ENCODE measurements at places on chromosomes 3 and 15.

DNA sequence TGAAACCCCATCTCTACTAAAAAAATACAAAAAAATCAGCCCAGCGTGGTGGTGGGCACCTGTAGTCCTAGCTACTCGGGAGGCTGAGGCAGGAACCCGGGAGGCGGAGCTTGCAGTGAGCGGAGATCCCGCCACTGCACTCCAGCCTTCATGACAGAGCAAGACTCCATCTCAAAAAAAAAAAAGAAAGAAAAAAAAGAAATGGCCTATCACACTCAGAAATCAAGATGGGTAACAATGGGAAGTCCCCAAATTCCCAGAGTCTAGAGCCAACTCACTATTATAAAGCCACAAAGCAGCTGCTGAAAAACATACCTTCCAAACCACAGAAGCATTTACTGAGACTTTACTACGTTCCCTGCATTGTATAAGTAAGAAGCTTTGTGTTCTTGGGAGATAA is 7.5 kb downstream of the HDGFL3 start:
- DNase-seq = no peak

DNA sequence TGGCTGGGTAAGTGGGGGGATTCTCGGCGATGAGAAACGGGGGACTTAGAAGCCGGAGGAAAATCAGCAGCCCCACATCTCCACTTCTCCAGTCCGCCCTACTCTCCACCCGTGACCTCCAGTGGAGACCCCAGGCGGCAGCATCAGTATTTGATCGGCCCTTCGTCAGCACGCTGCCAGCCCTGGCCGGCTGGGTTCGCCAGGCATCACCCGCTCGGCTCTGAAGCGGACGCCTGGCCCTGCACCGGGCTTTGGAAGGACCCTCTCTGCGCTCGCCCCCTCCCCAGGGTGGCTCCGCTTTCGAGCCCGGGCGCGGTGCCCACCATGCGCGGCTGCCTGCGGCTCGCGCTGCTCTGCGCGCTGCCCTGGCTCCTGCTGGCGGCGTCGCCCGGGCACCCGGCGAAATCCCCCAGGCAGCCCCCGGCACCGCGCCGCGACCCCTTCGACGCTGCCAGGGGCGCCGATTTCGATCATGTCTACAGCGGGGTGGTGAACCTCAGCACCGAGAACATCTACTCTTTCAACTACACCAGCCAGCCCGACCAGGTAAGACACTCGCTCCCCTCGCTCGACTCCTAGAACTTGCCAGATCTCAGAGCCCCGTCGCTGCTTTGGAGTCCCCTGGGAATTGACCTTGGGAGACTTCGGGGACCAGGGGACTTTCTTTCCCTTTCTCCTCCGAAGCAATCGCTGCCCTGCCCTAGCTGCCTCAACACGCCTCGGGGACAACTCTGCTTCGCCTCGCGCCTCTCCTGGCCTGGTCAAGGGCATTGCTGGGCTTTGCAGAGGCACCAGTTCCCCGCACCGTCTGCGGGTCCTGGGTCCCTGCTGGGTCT is 561 bp downstream of the SIDT1 start:
- no peak for DNase-seq

- no peak for DNase-seq
Measured at GRCh38 chr3:62604298-62604697, 230.9 kb upstream of the FEZF2 start.

GRCh38 chr3:170421111-170421641 is 2.5 kb downstream of the CLDN11 start:
- DNase-seq = no peak

DNA sequence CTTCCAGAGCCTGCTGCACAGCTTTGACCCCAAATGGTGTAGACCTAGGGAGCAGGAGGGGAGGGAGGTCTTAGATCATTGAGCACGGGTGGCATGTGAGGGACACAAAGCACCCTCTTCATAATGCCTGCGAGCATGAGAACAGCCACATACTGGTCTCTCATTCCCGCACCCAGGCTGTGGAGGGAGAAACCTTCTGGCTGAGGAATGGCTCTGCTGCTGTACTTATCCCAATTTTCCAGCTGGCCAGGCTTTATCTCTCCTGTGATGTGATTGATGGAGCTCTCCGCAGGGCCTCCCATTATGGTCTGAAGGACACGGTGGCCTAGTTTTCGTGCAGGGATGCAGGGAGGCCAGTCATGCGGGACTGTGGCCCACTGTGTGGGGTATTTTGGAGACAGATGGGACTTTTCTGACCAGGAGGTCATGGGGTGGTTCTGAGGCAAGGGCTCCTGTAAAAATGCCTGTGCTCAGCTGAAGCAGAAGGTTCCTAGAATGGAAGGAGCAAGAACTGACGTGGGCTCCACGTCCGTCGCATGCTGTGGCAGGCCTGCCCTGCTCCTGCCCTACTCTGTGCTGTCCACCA is 251.5 kb downstream of the PLCL2 start:
- DNase-seq = no peak

DNA sequence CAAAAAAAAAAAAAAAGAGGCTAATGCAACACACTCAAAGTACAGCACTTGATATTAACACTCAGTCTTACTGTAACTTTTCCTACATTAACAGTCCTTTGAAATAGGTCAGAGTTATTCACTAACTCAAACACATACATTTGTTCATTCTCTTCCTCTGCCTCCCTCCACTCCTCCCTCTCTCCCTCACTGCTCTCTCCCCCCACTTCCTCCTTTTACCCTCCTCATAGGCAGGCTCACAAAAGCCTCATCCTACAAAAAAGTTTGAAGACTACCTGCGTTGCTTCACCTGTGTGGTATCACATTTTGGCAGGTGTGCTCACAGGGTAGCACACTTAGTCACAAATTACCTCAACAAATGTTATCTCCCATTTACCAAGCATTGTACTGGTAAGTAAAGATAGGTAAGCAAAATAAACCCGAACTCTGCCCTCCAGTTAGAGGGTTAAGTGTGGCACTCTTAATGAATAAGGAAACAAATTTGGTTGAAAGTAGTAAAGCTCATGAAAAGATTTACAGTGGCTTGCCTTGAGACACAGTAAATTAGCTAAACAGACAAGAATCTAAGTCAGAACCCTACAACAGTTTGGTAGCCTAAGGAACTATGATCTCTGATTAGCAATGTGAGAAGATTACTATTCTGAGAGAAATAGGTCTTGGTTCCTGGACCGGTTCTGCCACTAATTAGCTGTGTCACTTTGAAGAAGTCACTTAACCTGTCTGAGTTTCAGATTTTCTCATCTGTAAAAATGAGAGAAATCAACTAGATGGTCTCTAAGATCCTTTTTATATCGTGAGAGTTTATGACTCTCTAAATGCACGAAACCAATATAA is 151.0 kb upstream of the MLF1 start:
- DNase-seq = no peak

DNA sequence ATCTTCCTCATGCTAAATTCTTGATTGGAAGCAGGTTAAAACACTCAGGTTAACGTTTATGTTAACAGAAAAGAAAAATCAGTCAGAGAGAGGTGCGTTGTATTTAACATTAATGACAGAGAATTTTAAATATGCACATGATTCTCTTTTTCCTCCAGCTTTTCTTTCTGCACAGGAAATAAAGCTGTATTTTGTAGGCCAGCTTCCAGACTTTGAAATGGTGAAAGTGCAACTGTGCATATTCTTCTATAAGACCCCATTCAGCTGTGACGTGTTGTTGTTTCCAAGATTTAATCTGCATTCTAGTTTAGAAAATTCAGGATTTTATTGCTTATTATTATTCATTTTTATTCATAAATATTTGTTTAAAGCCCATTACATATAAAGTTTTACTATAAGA is 11.8 kb downstream of the MBNL1 start:
- no peak for DNase-seq

GRCh38 chr15:89400116-89400781 is 65.6 kb upstream of the POLG start:
- no peak for DNase-seq

DNA sequence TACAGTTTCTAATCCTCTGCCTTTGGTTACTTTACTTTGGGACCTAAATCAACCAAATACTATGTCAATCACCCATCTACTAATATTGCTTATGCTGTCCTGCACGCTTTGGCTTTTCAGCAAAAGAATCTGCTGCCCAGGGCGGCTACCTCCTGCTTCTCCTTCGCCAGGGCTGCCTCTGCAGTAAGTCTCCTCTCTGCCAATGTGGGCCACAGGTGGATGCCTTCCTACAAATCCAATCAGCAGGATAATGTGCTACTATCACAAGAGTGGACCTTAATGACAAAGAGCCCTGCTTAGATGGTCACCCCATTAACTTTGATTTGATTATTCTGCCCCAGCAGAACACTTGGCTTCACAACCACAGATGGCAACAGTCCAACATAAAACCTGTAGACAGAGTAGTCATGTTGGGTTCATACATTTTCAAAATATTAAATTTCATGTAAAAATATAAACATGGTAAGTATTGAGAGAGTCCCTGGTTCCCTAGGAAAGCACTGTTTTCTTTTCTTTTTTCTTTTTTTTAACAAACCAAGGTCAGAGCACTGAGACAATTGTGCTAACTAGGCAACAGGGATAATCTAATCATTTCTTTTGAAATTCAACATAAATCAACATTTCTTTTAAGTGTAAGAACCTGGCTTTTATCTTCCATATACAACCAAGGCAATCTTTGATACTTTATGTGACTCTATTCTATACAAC is 298.3 kb downstream of the ZBTB20 start:
- DNase-seq = no peak

GRCh38 chr3:192847941-192848340 is 69.7 kb downstream of the MB21D2 start:
- no peak for DNase-seq

GRCh38 chr3:43372809-43373559 is 86.6 kb downstream of the SNRK start:
- no peak for DNase-seq

GRCh38 chr15:77636209-77636608 is 3.5 kb upstream of the LINGO1 start:
- DNase-seq = no peak

- DNase-seq = no peak
Measured at GRCh38 chr3:57826952-57827723, 71.0 kb downstream of the SLMAP start.

DNA sequence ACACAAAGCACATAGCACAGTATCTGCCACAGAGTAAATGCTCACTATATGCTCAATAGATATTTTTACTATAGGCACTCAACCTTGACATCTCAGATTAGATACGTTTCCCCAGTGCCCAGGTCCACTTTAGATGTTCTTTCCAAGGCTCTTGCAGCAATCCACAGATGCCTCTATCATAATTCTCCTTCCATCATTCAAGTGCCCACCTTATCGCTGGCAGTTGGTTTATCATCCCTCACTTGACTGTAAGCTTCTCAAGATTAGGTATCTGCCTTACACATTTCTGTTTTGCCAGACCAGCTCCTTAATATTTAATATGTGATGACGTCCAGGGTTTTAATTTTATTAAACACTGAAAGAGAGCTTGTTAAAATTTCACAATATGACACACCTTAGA is 8.6 kb downstream of the NCEH1 start:
- DNase-seq = no peak

DNA sequence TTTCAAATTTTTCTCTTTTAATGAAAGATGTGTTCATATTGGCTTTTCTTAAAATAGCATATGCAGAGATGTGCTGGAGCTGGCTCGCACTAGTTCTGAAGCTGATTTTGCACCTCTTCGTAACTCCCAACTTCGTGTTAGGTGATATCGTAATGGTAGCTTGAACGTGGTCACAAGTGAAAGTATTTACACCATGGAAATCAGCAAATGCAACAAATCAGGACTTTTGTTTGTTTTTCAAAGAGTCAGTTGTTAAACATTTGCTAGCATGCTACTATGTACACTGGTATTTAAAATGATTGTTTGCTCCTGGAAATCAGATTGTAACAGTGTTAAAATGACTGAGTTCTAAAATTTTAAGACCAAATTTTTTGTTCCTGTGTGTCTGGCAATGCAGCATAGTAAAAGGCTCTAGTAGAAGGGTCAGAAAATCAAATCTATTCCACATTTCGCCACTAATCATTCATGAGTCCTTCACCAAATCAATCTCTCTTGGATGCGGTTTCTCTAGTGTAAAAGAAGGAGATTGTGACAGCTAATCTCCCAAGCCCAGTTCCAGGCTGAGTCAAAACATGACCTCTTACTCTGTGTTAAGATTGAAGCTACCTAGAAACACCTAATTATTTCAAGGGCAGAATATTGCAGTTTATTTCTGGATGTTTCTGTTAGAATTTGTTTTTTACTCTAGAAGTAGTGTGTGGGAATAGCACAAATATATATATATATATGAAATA is 34.3 kb upstream of the CMC1 start:
- no peak for DNase-seq

GRCh38 chr3:39819899-39820298 is 10.5 kb downstream of the MYRIP start:
- DNase-seq = no peak

DNA sequence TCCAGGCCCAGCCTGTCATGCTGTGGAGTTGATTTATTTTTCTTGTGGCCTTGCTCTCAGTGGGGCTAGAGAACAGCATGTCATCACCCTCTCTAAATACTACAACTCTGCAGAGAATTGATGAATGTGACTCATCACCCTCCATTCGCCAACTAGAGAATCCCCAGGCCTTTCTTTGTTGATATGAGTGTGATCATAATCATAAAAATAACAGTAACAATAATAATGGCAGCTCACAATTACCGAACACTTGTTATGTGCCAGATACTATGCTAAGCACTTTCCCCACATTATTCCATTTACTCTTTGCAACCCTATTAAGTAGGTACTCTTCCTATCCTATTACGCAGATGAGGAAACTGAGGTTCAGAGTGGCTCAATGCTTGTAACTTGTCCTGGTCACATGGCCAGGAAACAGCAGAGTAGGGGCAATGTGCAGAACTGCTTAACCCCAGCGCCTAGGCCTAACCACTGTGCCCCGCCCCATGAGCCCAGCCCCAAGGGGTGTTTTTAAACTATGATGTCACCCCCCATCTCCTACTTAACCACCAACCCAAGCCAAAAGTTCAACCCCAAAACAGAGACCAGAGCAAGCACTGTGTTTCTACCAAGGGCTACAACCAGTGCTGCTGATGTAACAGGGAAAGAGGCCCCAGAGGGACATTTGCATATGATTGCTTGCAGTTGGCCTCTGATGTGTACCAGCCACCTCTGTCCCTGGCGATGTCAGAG is 104.5 kb downstream of the ADCY5 start:
- DNase-seq = no peak

All from CMK (cell line).